Testis (tissue), 5 donors: ENCODE measurements at places on chromosomes 3 and 15.

GRCh38 chr3:88189361-88189810 is 39.6 kb downstream of the C3orf38 start:
- DNase-seq = no peak

DNA sequence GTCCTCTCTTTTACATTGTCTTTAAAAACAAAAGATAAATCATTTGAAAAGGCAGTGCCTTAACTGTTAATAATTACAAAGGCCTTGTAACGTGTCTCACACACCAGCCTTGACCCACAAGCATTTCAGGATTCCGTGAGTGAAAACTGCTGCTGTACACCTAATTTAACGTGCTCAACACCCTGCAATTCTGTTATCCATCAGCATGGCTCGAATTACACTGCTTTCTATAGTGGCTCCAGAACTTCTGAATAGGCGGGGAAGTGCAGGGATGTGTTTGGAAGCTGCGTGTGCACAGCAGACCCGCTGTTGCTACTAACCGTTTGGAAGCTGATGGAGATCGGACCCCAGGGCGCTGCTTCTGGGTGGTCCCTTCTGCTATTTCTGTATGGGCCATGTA is 9.9 kb upstream of the ETFA start:
- DNase-seq = no peak

- DNase-seq = no peak
Observed at GRCh38 chr3:179743913-179744312, 91.1 kb downstream of the USP13 start.

GRCh38 chr15:38823263-38823662 is 258.6 kb upstream of the RASGRP1 start:
- DNase-seq = no peak

- no peak for DNase-seq
Observed at GRCh38 chr15:29098652-29099051, 171.0 kb downstream of the NSMCE3 start.

DNA sequence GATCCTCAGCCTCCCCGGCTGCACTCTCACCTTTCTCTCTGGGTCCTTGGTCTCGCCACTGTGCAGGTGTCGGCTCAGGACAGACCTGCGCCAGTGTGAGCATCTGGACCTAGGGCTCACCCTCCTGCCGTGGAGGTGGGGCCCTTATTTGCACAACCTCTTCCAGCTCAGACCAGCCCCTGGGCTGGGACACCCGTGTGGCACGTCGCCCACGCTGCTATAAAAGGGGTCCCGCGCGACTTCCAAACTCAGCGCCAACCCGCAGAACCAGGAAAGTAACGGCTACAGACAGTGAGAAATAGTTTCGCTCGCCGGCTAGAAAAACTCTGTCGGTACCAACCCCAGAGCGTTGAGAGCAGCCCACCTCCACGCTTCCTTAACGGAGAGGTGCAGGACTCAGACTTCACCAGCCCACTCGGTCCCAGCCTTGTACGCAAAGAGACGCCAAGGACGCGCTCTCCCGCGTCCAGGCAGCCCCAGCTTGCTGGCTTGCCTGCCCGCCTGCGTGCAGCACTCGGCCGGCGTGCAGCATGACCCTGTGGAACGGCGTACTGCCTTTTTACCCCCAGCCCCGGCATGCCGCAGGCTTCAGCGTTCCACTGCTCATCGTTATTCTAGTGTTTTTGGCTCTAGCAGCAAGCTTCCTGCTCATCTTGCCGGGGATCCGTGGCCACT is at the start of the genes DUOX2 and DUOXA2:
Gene DUOX2 (minus strand): TSS at position 97 of the 675 bp plus-strand sequence. CDS start 761 bp downstream, outside the sequence.
Gene DUOXA2 (plus strand): TSS at position 251 of the 675 bp plus-strand sequence. CDS start 280 bp downstream, at position 531.
- no peak for DNase-seq

DNA sequence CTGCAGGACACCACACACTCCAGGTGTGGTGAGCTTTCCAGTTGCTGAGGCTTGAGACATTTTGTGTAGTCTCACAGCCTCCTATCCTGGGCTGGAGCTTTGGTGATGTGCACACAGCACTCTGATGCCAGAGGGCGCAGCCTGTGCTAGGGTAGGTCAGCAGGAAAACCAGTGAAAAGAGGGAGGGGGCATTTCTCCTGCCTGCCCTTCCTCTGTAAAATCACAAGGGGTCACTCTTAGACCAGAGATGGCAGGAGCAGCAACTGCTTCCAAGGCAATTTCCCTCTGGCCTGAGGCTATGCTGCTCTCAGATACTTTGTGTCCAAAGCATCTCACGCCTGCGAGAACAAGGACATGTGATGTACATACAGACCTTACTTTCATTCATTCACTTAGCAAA is 16.5 kb upstream of the MUSTN1 start:
- peak; percentile 52 for DNase-seq

DNA sequence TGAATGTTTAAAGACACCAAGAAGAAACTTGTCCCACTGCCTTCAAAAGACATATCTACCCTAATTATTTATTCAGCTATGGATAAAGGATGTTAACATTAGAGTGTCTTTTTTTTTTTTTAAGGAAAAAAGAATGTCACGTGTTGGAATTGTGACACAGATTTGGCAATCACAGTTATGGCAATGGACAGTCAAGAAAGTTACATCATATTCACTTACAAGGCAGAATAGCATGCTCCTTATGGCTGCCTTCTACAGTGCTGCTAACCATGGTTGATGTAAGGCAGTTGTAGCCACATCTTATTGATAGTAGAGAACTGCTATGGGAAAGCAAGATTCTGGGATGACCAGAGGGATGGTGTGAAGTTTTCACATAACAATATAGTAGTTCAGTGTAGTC is 128.8 kb upstream of the ZBTB20 start:
- DNase-seq = no peak

GRCh38 chr15:70188286-70188685 is 90.6 kb upstream of the TLE3 start:
- no peak for DNase-seq

- no peak for DNase-seq
Observed at GRCh38 chr15:63473007-63473748, 31.2 kb upstream of the USP3 start.

DNA sequence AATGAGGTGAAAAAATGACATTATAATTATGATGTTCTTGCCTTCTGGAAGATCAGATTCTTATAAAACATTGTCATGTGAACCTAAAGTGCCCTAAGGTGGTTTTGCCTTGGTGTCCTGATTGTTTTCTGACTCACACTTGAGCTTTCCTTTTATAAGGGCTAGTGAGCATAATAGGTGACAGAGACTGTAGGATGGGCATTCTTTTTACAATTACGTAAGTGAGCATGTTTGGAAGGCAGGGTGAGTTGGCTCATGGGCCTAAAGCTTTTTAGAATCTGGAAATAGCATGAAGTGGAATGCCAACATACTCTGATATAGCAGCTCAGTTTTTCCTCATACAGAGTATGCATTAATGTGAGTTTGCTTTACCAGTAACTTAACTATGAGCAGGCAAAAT is 41.2 kb downstream of the CRYBG3 start:
- no peak for DNase-seq

DNA sequence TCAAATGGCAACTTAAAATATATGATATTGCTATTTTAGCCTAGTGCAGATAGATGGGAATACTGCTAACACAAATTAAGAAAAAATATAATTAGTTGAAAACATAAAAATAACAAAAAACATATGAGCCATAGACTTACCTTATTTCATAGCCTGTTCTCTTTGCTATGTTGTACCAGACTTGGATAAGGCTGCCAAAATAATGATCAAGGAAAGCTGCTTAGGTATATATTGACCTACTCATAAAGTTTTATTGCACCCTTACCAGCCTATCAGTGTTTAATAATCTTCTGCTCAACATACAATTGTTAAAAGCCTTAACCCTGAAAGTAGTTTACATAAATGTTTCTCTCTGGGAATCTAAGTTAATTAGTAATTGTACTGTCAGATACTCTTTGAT is at the start of gene SI:
Gene SI (minus strand): TSS at position 204 of the 400 bp plus-strand sequence. CDS start 2,484 bp downstream, outside the sequence.
- DNase-seq = no peak

GRCh38 chr3:33541918-33542317 is 101.7 kb upstream of the UBP1 start:
- DNase-seq = no peak

GRCh38 chr3:81968658-81969057 is 207.2 kb upstream of the GBE1 start:
- DNase-seq = no peak
